8988T (cell line): ENCODE measurements at places on chromosomes 3 and 15.

GRCh38 chr15:91599261-91599660, 254.2 kb upstream of the SLCO3A1 start:
- no peak for DNase-seq

DNA sequence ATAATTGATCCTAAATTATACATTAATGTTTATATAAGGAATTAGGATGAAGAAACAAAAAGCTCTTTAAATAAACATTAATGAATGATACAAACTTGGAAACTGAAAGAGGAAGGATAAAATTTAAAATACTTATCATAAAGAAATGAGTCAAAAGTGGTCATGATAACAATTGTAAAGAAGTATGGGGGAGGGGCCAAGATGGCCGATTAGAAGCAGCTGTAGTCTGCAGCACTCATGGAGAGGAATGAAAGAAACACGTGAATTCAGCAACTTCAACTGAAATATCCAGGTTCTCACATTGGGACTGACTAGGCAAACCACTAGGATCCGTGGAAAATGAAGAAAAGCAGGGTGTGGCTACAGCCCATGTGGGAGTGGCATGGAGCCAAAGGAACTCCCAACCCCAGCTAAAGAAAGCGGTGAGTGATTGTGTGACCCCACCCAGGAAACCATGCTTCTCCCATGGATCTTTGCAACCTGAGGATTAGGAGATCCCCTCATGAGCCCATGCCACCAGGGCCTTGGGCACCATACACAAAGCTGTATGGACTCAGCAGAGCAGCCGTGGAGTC, 13.1 kb upstream of the CP start:
- no peak for DNase-seq

DNA sequence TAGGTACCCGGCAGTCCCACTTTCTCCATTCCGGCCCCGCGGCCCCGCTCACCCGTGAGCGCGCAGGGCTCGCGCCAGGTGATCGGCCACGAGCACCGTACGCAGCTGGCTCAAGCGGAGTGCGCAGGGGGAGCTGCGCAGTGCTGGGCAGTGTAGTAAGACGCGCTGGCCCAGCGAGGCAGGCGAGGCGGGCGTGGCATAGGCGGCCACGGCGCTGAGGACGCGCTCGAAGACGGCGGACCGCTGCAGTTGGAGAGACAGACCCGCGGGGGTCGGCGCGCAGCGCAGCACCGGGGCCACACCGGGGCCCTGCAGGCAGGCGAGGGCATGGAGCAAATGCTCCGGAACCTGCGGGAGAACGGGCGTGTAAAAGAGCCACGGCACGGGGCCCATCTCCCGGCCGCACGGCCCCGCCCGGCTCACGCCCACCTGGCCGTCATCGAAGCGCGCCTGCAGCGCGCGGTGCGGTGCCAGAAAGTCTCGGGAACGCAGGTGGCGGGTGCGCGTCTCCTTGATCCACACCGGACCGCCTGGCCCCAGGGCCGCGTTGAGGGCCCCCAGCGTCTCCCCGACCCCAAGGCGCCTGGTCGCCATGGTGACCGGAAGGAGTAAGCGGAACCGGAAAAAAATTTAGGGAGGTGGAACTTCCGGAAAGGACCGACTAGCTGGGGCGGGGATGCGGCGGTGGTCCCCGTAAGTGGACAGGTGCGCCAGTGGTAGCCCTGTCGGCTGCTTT, at the start of gene DALRD3:
Gene DALRD3 (minus strand): TSS at position 610 of the 736 bp plus-strand sequence. CDS start 16 bp downstream, at position 594.
- DNase-seq, result peak; percentile 78

DNA sequence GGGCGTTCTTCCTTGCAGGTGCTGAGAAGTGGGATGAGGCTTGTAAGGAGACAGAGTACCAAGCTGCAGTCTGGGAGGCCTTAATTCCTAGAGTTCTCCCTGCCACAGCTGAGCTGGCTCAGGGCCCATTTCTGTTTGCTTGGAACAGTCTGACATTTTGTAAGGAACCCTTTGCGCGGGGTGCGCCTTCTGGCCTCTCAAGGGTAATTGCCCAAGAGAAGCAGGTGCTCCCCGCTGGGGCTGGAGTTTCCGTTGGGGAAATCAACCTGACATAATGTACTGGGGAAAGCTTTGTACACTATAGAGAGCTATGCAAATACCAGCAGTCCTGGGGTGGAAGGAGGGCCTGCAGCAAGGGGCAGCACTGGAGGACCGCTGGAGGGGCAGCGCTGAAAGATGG, 83.6 kb downstream of the HMG20A start:
- no peak for DNase-seq

GRCh38 chr15:29456964-29457363, 187.3 kb upstream of the NSMCE3 start:
- DNase-seq, result no peak

GRCh38 chr3:107365051-107365450, 12.2 kb upstream of the CCDC54 start:
- DNase-seq, result no peak

DNA sequence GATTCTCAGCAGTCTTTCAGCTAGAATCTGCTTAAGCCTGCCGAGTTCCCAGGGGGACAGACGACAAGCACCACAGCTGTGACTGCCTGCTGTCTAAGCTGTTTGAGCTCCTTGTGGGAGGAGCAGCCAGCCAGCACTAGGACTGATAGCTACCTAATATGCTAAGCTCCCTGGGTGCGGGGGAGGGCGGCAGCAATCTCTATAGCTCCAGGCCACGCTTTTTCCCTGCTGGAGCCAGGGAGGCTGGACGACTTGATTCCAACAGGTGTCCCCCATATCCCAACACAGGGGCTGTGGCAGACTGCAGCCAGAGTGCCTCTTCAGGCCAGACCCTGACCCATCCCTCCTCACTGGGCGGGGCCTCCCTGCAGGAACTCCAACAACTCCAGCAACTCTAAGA, 134.1 kb upstream of the ARPP21 start:
- no peak for DNase-seq

DNA sequence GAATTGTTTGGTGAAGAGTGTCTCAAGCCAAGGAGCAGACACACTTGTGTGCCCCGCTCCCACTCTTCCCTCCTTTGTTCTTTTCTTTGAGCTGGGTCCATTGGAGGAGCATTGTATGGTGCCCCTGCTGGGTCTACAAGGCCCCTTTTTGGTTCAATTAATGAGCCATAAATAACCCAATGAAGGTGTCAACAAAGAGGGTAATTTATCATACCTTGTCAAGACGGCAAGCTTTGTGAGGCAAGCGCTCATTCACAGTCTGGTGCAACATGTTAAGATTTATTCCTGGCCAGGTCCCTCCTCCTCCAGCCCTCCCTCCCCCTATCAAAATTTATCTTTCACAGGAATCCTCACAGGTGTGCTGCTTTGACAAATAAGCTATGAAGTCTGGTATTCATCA, 300.1 kb downstream of the RORA start:
- no peak for DNase-seq

GRCh38 chr3:57587905-57588304, 9.2 kb downstream of the ARF4 start:
- no peak for DNase-seq
